ENCODE measurements at places on chromosomes 12 and 14.
A peak's percentile ranks its signal among the peaks of the same experiment; 100 is the strongest.

DNA sequence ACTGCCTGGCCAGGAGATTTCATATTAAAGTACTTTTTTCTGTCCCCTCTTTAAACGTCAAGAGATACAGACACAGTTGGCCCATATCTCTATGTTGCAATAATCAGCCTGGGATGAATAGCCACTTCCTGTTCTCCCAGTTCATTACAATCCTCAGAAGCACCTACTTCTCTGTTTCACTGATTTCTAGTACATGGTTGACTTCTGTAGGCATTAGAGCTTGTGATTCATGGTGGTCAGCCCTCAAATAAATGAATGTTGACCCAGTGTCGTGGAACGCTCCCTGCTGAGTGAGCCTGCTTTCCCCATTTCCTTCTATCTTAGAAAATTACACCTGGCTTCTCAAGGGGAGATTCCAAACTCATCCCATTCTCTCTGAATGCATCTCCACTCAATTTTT is 416.7 kb downstream of the PDZRN4 start:
- DNase-seq = no peak

GRCh38 chr12:30594509-30594908 is 101.2 kb downstream of the IPO8 start:
- DNase-seq = no peak

DNA sequence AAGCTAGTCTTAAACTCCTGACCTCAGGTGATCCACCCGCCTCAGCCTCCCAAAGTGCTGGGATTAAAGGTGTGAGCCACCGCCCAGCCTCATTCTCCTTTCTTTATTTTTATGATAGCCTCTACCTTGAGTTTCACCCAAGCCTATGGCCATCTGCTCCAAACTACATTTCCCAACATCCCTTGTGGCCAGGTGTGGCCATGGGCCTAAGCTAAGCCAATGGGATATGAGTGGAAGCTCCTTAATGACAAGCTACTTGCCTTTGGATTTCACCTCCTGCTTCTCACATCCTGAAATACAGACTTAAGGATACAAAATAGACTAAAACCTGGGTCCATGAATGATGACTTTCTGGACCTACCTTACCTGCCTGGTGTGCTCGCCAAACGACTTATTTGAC is 46.2 kb downstream of the DPF3 start:
- no peak for DNase-seq

GRCh38 chr14:75562089-75562488 is 16.3 kb upstream of the FLVCR2 start:
- DNase-seq = no peak

DNA sequence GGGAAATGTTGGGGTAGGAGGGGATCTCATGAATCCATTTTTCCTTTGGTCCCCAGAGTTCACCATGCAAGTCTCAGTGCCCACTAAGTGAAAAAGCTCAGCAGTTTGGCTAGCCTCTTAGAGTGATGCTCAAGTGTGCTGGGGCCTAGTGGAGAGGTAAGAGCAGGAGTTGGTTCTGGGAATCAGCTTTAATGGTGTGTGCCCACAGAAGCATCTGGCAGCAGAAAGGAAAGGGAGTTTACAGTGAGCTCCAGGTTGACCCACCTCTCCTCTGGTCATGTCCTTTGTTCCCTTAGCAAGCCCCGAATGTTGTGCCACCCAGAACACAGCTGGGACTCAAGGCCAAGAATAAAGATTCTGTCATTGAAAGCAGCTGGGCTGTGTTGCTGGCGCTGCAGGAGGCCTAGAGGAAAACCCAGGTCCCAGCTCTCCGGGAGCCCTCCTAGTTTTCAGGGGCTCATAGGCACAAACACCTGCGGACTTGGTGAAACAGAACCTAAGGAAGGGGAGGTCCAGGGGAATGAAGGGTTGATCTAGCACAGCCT is 320.8 kb downstream of the ZFP36L1 start:
- no peak for DNase-seq

DNA sequence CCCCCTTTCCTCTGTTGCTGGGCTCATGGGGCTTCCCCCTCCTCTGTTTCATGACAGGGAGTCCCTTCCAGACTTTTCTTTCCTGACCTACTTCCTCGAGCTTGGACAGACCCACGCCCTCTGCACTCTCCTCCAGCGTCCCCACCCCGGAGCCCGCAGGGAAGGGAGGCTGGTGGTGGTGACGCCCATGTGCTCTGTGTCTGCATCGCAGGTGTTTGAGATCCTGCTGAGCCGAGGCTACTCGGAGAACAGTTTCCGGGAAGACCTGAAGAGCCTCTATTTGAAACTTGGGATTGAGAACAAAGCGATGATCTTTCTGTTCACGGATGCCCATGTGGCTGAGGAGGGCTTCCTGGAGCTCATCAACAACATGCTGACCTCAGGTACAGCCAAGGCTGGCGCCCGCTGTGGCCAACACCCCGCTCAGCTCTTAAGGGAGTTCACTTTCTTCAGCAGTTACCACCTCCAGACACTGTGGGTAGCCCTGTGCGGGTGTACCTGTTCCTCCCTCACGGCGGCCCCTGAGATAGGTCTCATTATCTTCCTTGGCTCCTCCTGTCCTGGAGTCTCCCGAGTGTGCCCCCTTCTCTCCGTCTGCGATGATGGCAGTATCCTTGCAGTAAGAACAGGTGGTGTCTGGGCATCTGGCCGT is 85.6 kb downstream of the CCDC92 start:
- no peak for DNase-seq

GRCh38 chr12:120473807-120474615 is 4.5 kb upstream of the SRSF9 start:
- DNase-seq = no peak

DNA sequence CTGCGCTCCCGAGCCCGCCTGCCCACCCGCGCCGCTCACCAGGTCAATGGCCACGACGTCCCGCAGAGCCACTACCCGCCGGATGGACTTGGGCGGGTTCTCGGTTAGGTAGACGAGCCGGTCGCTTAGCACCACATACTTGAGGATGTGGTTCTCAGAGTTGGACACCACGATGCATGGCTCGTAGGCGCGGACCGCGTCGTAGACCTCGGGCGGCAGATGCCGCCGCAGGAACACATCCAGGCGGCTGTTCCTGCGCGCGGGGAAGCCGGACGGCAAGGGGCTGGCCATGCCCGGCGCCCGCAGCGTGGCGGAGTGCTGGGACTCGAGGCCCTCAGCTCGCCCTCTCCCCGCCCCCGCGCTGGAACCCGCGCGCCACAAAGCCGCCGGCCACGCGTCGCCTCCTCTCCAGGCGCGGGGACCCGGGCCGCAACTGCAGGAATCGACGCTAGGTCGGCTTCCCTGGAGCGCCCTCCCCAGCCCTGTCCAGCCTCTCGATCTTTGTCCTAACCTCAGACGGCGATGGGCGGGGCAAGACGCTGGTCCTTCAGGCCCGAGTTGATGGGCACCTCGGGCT is at the start of gene C12orf56:
Gene C12orf56 (minus strand): TSS at position 484 of the 577 bp plus-strand sequence. CDS start 193 bp downstream, at position 291.
- DNase-seq = peak; percentile 11

DNA sequence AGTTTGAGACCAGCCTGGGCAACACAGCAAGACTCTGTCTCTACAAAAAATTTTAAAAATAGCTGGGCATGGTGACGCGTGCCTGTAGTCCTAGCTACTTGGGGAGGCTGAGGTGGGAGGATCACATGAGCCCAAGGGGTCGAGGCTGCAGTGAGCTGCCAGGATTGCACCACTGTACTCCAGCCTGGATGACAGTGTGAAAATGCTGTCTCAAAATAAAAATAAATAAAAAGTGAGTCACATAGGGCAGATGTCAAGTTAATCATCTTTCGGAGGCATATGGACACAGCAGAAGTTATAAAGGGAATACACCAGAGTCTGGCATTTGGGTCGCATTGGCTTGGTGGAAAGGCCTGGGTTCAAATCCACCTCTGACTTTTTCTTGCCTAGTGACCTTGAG is 92.7 kb downstream of the PHETA1 start:
- DNase-seq = no peak

DNA sequence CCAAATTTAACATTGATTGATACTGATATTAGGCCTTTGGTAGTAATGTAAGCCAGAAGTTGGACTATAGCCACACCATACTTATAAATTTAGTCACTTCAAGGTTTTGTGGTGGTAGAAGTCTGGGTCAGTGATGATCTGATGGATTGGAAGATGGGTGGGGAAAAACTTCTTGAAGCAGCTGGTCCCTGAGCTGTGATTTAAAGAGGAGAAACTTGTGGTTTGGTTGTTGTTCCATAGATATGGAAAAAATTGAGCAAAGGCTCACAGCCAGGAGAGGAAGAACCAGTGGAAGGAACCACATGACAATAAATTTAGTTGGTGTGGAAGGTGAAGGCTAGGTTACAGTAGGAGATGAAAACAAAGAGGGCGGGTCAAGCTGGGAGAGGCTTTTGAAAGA is 26.1 kb downstream of the PTHLH start:
- no peak for DNase-seq

- DNase-seq = no peak
Observed at GRCh38 chr14:72663956-72664650, 229.8 kb downstream of the DPF3 start.

GRCh38 chr14:35858521-35859209 is 32.5 kb downstream of the BRMS1L start:
- no peak for DNase-seq

- peak; percentile 51 for DNase-seq
Observed at GRCh38 chr14:68893566-68893965, 85.5 kb downstream of the ACTN1 start.

- peak; percentile 70 for DNase-seq
Observed at GRCh38 chr12:6925540-6926279, 2.0 kb upstream of the ATN1 start.

DNA sequence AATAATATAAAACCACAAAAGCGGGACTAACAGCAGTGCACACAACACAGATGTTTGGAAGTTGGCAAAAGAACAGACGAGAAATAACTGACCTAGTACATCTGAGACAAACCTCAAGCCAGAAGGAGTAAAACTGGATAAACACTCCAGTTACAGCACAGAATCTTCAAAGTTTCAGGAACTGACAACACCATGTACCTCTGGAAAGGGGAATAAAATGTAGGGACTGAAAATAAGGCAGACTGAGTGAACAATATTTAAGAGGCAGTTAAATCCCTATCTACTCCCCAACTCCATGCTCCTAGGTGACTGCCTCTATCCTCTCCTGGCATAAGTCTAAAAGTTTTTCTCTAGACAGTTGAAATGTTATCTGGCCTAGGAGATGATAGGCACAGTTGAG is 57.9 kb downstream of the ZFYVE21 start:
- no peak for DNase-seq

- DNase-seq = no peak
Observed at GRCh38 chr12:12182703-12183365, 84.0 kb downstream of the LRP6 start.

GRCh38 chr12:46430340-46430948 is 57.9 kb upstream of the SLC38A2 start:
- no peak for DNase-seq

DNA sequence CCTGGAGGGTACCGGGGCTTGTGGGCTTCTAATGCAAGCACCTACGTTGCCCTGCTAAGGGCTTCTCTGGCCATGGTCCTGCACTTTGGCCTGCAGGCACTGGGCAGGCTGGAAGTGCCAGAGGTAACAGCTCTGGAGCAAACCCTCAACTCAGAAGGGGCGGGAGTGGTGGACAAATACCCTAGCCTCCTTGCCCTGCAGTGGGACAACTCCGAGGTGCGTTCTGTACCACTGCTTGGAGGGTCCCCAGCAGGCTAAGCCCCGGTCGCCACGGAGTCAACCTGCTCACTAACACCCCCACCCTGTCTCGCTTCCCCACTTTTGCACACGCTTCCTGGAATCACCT is 20.4 kb upstream of the BEGAIN start:
- no peak for DNase-seq

DNA sequence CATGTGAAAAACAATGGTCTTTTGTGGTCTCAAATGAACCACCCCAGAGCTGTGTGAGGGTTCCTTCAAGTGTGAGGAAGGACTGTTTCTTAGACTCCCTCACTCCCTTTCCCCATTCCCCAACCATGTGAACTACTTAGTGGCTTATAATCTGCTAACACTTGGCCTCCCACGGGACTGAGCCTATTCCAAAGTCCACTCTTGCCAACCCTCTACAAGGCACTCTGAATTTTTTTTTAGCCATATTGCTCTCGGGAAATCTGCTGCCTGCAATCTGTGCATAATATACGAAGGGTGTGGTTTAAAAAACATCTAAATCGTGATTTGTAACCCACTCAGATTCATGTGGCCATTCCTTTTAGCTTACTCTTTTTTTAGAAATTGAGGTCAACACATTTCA is 2.6 kb downstream of the SVOP start:
- no peak for DNase-seq

GRCh38 chr12:65415826-65416225 is 137.3 kb downstream of the MSRB3 start:
- no peak for DNase-seq

DNA sequence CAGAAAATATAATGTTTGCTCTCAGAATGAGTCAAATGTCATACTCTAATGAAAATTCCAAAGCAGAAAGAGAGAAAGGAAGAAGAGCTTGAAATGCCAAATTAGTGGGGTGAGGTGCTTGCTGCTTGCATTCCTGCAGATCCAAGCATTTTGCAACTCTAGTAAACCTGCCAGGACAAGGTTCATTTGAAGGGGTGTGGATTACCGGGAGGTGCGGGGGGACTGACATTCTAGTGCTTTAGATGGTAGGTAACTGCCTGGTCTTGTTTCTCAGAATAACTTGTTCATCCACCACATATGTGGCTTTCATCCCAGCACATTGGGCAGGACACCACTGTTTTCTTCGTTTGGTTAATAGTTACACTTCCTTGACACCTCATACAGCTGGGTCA is 144.4 kb downstream of the AKAP6 start:
- no peak for DNase-seq

DNA sequence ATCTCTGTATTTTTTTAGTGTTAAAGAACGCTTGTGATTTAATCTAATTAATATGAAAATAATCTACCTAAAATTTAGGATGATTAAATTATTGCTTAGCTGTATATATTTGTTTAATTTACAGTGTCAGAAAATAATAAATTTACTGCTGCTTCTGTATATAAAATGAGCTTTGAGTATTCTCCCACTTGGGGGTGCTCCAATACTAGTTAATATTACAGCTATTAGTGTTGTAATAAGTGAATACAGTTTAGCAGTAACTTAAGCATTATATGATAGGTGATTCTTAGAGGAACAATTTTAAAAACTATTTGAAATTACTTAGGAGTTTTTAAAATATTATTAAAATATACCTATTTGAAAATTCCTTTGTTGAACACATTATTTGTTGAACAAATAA is 62.2 kb downstream of the PAPOLA start:
- DNase-seq = no peak

GRCh38 chr14:99598774-99599173 is 5.2 kb downstream of the CCDC85C start:
- DNase-seq = no peak

- DNase-seq = no peak
Observed at GRCh38 chr14:74429221-74429691, 3.2 kb upstream of the SYNDIG1L start.

- no peak for DNase-seq
Observed at GRCh38 chr12:52779914-52780313, 2.8 kb upstream of the KRT76 start.

- DNase-seq = peak; percentile 30
Observed at GRCh38 chr12:120316798-120317223, 10.8 kb downstream of the PLA2G1B start.

DNA sequence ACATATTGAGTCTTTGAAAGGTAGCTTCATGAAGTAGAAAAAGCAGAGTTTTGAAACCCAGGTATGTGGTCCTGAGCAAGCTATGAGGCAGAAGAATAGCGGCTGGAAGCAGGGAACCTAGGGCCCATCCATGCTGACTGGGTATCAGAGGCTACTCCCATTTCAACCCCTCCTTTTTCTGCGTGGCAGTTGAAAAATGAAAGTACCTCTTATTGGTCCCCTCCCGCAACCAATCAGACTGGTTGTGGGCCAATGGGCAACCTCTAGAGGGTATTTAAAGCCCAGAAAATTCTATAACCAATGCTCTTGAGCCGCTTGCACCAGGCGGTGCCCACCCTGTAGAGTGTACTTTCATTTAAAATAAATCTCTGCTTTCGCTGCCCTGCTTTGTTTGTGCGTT is 1.6 kb upstream of the SNRPF start:
- no peak for DNase-seq
